ENCODE measurements at places on chromosomes 4 and X. TPM values are rescaled to one million over a fixed set of nuclear protein-coding genes. Genes with fewer than 3 reads are reported as not detected.

Gene HEPH
- total RNA-seq: 31.7 TPM

Gene SPANXN3
- not detected for total RNA-seq

DNA sequence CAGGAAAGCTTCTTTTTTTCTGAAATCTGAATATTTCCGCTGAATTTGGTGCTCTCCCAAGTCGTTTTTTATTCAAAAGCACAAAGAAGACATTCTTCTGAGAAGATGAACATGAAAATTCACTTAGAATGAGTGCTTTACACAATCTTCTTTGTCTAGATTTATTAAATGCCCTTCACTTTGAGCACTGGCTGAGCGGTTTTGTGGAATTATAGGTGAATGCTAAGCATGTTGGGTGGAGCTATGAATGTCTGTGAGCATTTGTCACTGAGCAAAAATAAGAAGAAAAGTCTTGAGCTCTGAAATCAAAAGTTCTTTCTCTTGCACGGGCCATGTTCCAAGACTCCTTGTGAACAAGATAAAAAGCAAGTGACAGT, 13.1 kb downstream of the GASK1B start:
- no peak for DNase-seq

DNA sequence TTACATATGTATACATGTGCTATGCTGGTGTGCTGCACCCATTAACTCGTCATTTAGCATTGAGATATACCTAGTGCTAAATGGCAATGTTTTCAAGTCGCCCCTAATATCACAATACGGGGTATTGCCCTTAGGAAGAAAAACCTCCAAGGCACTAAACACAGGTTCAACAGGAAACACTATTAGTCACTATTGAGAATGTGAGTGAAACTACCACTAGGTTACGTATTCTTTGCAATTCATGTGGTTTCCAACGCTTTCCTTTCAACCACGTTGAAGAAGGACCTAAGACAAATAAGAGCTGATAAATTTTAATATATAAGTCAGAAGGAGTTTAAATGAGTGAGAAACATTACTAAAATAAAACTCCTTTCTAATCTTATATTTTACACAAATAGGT, 134.7 kb upstream of the SPANXN4 start:
- DNase-seq: no peak
